ENCODE measurements at places on chromosomes 1 and 21. TPM values are rescaled to one million over a fixed set of nuclear protein-coding genes. Genes with fewer than 3 reads are reported as not detected.

Gene FCRLB
- 2.0 TPM for polyA plus RNA-seq

Gene SLAMF9
- polyA plus RNA-seq: not detected

DNA sequence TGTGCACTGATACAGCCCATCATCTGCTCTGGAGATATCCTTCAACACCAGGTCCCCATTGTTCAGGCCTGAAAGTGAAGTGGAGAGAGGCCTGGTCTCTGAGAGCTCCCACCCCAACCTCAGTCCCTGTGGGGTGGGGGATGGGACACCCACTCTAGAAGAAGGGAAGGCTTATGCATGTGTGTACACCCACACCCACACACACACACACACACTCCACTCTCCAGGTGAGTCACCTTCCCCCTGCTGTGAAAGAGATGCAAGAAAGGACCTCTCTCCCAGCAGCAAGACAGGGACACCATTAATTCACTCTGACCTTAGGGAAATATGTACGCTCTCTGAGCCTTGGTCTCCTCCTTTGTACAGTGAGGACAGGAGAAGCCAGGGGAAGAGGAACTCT is 5.9 kb downstream of the VSIG8 start:
- H3K4me3 ChIP-seq: no peak overlapping the region
- no peaks in the 10 kb centered on the region for H3K27me3 ChIP-seq
- no peak for DNase-seq
- H3K4me1 ChIP-seq: no peaks in the 10 kb centered on the region

DNA sequence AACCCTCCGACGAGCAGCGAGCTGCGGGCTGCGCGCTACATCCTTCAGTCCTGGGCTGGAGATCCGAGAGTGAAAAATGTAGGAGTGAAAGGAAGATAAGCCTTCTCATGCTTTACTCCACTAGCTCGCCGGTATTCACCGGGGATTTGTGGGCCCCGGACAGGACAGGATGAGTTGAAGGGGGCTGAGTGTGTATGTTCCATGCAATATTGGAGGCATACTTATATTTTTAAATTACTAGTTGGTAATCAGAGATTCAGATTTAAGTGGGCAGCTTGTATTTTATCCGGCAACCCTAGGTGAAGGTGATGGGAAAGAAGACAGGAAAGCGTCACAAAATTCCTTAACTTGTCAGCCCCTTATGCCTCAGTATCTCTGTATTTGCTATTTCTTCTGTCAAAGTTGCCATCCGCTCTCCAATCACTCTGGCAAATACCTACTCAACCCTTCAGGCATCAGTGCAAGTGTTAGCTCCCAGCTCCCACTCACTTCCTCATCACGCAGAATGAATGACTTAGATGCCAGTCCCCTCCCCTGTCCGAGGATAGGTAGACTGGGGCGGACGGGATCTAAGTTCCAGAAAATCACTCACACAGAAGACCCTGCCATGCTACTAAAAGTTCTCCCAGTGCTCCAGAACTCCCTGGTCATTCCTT is 503 bp upstream of the PIGM start:
- H3K4me3 ChIP-seq: peak overlapping the region; percentile 70
- no peak overlapping the region for H3K27ac ChIP-seq
- H3K27me3 ChIP-seq: no peaks in the 10 kb centered on the region
- no peaks in the 10 kb centered on the region for H3K36me3 ChIP-seq
- H3K4me1 ChIP-seq: peaks cover 7% of the 10 kb centered on the region

- peaks cover 4% of the 10 kb centered on the region for H3K36me3 ChIP-seq
- no peak for DNase-seq
- H3K27ac ChIP-seq: no peak overlapping the region
Observed at GRCh38 chr1:179095924-179096323, 14.1 kb downstream of the TOR3A start.

DNA sequence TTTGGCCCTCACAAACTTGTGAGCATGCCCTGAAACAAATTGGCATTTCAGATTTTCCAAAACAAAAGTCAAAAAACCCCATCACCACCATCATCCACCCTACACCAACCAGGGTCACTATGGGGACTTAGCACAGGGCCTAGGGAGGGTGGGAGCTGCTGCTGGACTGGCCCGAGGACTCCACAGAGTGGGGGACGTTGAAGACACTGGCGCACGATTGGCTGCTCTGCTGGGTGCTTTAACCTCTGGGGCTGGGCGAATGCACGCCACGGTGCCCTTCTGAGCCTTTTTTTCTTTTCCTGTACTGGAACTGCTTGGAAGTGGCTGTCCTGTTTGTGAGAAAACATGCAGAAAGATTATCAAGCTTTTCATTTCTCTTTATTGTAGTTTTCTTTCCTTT is 92.8 kb downstream of the CD247 start:
- no peaks in the 10 kb centered on the region for H3K27me3 ChIP-seq
- no peak for DNase-seq
- no peaks in the 10 kb centered on the region for H3K36me3 ChIP-seq
- peaks cover 2% of the 10 kb centered on the region for H3K4me1 ChIP-seq
- H3K27ac ChIP-seq: no peak overlapping the region

DNA sequence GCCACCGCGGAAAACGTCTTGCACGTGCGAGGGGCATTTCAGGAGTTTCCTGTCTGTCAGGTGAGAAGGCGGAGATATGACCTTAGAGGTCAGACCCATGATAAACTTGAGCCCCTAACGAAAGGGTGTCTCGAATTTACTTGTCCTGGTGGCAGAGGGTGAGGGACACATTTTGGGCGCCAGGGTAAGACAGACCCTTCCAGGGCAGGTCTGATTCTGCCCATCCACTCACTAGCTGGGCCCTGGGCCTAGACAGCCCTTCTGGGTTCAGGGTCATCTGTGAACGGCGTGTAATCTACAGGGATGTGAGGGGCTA is 395 bp upstream of the CSRP1 start:
- no peaks in the 10 kb centered on the region for H3K36me3 ChIP-seq
- no peak overlapping the region for H3K4me3 ChIP-seq
- no peaks in the 10 kb centered on the region for H3K4me1 ChIP-seq
- H3K27ac ChIP-seq: peak overlapping the region; percentile 61

GRCh38 chr1:180230791-180231505 is 884 bp downstream of the LHX4 start:
- no peaks in the 10 kb centered on the region for H3K4me1 ChIP-seq
- no peaks in the 10 kb centered on the region for H3K27me3 ChIP-seq
- H3K4me3 ChIP-seq: peak overlapping the region; percentile 74
- no peaks in the 10 kb centered on the region for H3K36me3 ChIP-seq

GRCh38 chr1:152325111-152325510 is at the start of gene FLG:
TSS of gene FLG (minus strand) at chr1:152325239. CDS start at chr1:152315456, 9,783 bp downstream.
- no peaks in the 10 kb centered on the region for H3K4me1 ChIP-seq
- H3K27ac ChIP-seq: no peak within 1 kb of the TSS
- H3K27me3 ChIP-seq: no peaks in the 10 kb centered on the region
- H3K4me3 ChIP-seq: no peak within 1 kb of the TSS

DNA sequence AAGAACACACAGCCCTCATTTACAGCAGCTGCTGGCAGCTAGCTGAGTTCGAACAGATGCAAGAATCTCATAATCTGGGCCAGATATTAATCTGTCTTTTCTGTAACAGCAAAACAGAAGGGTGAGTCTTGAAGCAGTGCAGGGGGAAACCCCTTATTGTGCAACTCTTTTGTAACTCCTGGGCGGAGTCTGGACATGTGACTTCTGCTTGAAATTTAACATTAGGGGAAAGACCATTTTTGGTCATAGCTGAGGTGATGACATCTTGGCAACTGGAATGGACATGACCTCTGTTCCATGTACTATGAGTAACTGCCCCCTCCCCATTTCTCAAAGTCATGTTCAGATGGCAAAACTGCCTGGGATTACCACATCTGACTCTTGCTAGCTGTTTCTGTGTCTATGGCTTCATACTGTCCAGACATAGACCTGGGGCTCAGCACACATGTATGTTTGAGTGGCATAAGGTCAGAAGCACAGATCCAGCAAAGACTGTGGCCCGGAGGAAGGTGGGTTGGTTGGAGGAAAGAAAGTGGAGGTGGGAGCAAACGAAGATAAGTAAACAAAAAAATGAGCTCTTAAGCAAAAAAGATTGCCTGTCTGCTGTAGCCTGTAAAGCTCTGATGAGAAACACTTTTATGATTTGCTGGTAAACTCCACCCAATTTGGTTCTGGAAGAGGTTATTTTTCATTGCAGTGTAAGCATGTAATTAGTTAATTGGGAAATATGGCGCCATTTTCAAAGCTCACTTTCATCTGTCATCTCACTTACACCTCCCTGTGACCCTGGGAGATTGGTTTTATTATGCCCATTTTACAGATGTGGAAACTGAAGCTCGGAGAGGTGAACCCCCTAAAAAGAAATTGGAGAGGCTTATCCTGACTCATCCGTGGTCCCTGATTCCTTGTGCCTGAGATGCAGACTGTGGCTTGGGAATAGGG is 26.1 kb downstream of the ETS2 start:
- H3K4me3 ChIP-seq: no peak overlapping the region
- H3K27ac ChIP-seq: no peak overlapping the region
- no peaks in the 10 kb centered on the region for H3K36me3 ChIP-seq
